ENCODE measurements at places on chromosomes 1 and 21.

DNA sequence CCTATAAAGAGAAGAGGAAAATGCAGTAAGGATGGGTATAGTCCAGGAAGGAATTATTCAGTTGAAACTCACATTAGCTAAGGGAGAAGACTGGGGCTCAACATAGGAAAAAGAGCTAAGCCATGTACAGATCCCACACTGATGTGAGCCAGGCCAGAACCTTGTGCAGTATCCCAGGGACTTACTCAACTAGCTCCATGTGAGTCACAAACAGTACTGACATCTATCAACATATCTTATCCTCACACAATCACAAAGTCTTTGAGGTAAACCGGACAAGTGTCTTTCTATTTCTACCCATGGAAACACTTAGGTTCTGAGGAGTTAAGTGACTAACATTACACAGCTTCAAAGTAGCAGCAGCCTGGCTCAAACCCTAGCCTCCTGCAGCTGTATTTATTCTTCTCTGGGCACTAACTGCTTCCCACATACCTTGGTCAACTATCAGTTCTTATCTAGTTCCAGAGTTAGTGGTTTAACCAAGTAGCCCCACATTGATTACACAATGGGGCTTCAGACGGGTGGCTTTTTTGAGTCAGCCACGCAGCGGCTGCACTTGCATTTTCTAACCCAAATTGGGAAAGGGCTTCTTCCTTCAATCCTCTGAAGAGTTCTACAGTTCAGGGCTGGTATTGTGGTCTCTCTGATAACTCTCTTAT lies 9.5 kb downstream of the CD5L start:
- DNase-seq, result no peak

GRCh38 chr1:59819566-59820438 lies 5.1 kb downstream of the HOOK1 start:
- no peak for DNase-seq

DNA sequence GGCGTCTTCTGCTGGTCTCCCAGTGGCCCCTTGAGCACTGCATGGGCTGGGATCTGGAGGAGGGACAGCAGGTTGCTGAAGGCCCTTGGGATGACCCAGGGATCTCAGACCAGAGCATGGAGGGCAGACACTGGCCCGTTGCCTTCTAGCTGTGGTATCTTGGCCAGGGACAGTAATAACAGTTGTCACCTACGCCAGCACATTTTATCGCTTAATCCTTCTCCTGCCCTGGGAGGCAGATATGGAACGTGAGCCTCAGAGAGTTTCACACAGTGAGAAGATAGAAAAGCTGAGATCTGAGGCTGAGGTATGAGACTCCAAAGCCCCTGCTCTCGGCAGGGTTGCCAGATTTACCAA lies 40.1 kb upstream of the RD3 start:
- no peak for DNase-seq

- no peak for DNase-seq
Observed at GRCh38 chr1:184759651-184760050, 5.0 kb upstream of the EDEM3 start.

GRCh38 chr1:233544304-233544703 lies 69.6 kb upstream of the KCNK1 start:
- DNase-seq, result no peak
